ENCODE measurements at places on chromosomes 7 and 10. TPM values are rescaled to one million over a fixed set of nuclear protein-coding genes. Genes with fewer than 3 reads are reported as not detected.

- no peak for DNase-seq
Observed at GRCh38 chr7:82810558-82811259, 352.0 kb downstream of the PCLO start.

DNA sequence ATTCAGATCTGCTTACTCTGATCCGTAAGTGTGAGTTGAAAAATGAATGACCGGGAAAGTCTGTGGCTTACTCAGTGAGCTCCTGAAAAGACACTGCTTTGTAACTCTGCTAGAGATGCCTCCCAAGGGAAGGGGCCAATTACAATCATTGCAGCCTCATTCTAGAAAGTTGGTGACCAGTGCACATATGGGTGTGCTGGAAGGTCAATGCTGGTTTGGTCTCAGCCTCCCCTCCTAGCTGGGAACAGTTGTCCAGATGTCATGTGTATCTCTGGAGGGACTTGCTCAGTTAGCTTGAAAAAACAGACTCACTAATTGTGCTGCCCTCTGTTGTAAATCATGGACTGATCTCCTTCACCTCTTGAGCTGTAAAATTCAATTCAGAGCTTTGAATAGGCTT, 405.0 kb downstream of the ADRA2A start:
- no peak for DNase-seq

- DNase-seq = no peak
Observed at GRCh38 chr10:117257721-117258120, 16.8 kb downstream of the SLC18A2 start.

The LIMK1 gene
- 29.6 TPM for total RNA-seq

The GDF10 gene
- 0.11 TPM for total RNA-seq

The NCF1 gene
- 0.90 TPM for total RNA-seq

The ANK3 gene
- 14.4 TPM for total RNA-seq

GRCh38 chr10:103055105-103055504, 137.0 kb downstream of the CNNM2 start:
- no peak for DNase-seq

DNA sequence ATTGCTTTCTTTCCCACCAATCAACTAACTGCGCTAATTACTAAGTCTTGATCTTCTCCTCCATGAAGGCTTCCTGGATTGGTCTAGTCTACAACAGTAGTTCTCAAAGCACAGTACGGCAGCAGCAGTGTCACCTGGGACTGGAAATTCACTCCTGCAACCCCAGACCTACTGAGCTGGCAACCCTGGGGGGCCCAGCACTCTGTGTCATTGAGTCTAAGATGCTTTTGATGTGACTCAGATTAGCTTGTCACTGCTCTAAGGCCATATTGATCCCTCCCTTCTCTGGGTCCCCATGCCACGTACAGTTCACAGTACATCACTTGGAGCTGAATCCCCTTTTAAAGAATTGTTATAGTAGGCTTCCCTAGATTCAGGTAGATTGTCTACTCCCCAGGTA, 65.7 kb upstream of the KMT2C start:
- DNase-seq = no peak

- DNase-seq = no peak
Observed at GRCh38 chr7:99730238-99730810, 4.7 kb downstream of the CYP3A7 start.

DNA sequence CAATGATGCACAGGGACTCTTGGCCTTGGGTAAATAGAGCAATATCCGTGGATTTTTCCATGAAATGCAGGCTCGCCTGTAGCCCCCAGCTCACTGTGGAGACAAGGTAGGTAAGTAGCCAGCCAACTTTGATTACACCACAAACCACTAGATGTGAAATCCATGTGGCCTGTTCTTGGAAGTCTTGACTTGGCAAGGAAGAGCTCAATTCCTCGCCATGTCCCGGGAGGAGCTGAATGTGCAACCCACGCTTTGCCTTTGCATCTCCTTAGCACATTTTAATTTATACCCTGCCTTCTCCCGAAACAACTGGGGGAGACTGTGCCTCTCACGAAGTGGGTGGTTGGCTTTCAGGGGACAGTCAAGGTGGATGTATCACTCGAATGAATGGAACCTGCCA, 347.7 kb upstream of the MKI67 start:
- DNase-seq = no peak

- no peak for DNase-seq
Observed at GRCh38 chr7:82675396-82675795, 231.8 kb upstream of the CACNA2D1 start.

The CHST3 gene
- total RNA-seq = 0.52 TPM
